Adrenal gland (tissue), 19 donors: ENCODE measurements at places on chromosomes 2 and 18. TPM values are rescaled to one million over a fixed set of nuclear protein-coding genes. Genes with fewer than 3 reads are reported as not detected.
A peak's percentile ranks its signal among the peaks of the same experiment; 100 is the strongest.

The MEP1B gene
- total RNA-seq: not detected

The RNU2-63P gene
- not detected for total RNA-seq

The NAT8 gene
- 0.96 TPM for total RNA-seq

The SP140 gene
- 0.42 TPM for total RNA-seq

The POTEI gene
- not detected for total RNA-seq

The GAL3ST2 gene
- not detected for total RNA-seq

The CDK5R2 gene
- total RNA-seq: not detected

The CNTNAP5 gene
- not detected for total RNA-seq

The TTC21B gene
- total RNA-seq: 14.3 TPM

DNA sequence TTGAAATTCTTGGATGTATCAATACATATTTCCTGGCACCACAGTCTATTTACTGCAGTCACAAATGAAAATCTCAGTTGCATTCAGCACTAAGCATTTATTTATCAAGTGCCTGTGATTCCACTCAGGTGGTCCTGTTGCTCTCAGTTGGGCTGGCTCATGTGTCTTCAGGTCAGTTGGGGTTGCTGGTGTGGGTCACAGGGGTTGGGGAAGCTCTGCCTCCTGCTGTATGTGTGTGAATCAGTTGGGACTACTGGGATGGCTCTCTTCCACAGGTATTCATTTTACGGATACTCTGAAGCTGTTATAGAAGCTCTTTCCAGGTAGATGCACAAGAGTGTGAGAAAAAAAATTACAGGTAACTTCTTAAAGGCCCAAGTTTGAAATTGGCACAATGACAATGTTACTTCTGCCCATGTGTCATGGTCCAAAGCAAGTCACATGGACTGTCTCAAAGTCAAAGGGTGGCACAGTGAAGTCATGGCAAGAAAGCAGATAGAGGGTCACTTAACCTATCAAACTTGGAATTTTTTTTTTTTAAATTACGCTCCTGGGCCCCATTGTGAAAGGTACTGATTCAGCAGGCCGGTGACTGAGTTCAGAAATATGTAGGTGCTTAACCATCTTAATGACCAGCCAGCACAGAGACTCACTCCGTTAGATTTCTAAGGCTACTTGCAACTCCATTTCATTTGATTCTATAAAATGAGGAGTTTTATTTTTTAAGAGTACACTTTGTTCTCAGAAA, 249.2 kb upstream of the GCFC2 start:
- DNase-seq: no peak

- DNase-seq: no peak
Measured at GRCh38 chr18:47485221-47485797, 233.8 kb upstream of the SKOR2 start.

- DNase-seq: no peak
Measured at GRCh38 chr2:238916875-238917590, 69.1 kb downstream of the TWIST2 start.

- DNase-seq: no peak
Measured at GRCh38 chr2:72813841-72814240, 12.0 kb downstream of the EXOC6B start.

- DNase-seq: no peak
Measured at GRCh38 chr2:45923701-45924100, 272.2 kb downstream of the PRKCE start.

GRCh38 chr2:173136599-173136998, 61.0 kb downstream of the MAP3K20 start:
- no peak for DNase-seq

DNA sequence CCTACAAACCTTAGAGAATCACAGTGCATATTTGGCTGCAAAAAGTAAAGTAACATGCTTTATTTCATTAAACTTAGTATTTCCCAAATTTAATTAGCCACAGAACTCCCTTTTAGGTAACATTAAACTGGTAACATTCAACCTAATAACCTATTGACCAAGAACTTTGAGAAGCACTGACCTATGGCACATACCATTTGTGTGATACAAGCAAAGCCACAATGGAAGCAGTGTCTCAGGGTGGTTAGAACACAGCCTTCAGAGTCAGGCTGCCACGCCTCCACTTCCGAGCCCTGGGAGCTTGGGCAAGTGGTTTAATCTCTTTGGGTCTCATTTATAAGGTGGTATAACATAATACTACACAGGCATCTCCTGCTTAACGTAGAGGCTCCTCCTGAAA, 301.4 kb downstream of the PDE11A start:
- no peak for DNase-seq

DNA sequence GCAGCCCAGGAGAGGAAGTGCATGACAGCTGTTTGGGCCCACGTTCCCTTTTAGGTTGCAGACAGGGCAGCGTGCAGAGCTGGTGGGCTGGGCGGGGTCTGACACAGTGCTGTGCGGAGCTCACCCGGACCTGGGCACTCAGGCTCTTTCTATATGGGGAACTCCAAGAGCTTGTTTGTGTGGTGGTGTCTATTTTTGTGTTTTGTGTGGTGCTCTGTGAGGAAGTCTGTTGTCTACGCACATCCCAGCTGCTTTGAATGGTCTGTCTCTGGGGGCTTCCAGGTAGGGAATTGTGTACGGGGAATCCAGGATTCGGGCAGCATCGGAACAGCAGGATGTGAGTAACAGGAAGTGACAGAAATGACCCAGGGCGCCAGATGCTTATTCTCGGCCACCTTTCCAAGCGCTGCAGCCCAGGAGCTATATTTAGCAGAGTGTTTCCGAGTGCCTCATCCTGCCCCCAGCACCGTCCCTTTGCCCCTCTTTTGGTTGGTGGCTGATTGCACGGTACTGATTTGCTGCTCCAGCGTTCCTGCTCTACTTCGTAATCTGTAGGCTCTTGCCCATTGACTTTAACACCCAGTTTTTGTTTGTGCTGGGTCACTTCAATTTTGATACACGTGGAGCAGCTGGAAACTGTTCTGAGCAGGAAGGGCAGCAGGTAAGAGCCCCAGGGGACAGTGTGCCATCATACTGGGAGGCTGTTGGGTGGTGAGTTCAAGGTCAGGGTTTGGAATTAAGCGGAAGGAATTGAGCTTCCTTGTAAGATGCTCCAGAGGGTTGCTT, 64.7 kb downstream of the DGKD start:
- DNase-seq: no peak

DNA sequence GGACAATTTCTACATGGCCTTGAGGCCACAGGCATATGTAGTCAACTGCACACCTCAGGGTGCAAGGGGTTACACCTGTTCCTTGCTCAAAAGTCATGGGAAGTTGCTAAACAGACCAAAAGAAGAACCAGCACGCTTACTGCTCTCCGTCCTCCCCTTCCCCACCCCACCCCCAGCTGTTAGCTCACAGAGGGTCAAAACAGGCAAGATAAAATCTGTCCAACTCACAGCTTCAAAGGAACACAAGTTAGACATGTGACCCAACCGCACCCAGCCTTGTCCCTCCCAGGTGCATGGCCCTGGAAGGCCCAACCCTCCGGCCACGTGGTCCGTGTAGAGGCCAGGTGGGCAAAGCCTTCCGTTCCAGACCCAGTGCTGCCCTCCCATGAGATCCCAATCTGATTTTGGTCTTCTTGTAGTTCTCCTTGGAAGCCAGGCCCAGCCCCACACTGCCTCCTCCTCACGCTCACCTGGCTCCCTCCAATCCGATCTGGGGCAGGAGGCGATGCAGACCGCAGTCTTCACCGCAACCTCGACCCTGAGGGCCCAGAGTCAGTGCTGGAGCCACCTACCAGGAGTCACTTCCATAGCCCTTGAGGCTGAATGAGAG, 14.5 kb upstream of the ASPRV1 start:
- no peak for DNase-seq

- DNase-seq: peak; percentile 46
Measured at GRCh38 chr18:12726774-12727550, 24.1 kb downstream of the PSMG2 start.

- no peak for DNase-seq
Measured at GRCh38 chr2:584863-585823, 92.1 kb downstream of the TMEM18 start.

DNA sequence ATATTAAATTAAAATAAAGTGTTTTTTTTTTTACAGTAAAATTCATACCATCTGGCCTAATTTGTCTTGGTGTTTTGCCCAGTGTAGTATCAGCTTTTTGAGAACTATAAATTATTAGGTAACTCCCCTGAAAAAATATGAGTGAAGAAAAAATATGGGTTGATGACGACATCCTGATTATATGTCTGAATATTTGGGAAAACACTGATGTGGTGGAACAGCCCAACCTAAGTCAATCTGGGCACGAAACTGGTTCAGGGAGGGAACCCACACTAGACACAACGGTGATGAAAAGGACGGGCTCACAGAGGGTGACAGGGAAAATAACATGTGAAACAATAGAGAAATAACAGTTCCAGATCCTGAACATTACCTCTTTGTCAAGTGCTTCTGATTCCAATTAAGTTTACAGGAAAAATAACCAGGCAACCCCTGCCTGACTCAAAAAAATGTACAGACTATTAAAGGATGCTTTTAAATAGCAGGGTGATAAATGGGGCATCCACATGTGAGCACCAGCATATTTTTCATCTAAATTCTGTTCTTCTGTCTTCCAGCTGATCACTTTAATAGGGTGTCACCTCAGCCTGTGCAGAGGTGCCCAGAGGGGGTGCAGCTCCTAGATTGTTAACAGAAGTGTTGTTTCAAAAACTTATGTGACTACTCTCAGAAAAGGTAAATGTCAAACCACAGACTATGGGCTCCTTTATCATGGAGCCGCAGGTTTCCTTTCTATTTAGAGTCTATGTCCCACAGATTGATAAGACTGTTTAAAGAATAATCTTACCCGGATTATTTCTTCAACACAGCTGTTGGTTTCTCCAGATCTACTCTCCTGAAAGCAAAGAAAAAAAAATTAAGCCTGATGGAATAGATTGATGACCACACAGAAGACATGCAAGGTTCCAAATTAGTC, 305.4 kb downstream of the AFF3 start:
- no peak for DNase-seq

DNA sequence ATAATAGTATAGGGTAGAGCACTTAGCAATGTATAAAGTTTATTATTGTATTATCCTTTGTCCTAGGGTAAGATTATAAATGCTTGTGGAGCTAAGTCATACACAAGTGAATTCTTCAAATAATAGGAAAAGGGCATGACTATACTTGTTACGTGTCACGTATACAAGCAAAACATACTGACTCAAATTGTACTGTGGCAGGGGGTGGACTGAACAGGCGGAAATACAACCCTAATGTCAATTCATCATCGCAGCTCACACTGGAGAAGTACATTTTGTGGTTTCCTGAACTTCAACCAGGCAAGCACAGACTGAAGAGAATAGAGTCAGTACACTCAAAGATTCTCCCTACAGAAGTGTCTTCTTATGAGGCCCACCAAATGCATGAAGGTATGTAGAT, 201.0 kb downstream of the MBD2 start:
- no peak for DNase-seq

DNA sequence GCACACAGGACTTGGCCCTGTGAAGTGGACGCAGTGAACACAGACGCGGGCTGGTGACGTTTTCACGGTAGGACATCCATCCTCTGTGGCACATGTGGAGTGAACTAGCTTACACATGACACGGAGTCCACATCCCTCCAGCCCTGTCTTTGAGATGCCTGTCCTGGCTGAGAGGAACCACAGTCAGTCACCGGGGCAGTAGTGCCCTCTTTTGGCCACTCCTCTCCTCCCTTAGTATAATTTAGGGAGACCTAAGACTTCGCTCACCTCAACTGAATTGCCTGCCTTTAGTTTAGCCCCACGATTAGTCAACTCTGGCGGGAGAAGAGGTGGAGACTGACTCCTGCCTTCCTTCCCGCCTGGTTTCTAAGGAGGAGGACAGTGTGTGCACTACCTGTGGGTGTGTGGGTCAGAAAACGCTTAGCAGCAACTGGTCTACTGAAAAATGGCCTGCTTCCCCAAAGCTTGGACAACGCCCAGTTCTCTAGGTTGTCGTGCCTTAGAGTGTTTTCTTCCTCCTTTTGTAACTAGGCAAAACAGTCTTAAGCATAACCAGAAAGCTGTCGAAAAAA, 70.6 kb downstream of the MBP start:
- no peak for DNase-seq

DNA sequence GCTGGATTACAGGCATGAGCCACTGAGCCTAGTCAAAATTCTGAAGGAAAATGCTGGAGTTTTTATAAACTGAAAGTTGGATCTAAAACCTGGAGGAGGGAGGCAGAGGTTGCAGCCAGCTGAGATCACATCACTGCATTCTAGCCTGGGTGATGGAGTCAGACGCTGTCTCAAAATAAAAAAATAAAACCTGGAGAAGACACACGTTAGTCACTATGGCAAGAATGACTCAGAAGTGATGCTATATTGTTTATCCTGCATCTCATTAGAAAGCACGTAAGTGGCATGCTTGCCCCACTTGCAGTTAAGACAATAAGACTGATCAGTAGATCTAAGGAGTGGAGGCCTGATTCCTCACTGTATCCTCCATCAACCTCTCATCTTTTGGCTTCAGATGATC, 106.6 kb upstream of the STON1 start:
- DNase-seq: no peak

DNA sequence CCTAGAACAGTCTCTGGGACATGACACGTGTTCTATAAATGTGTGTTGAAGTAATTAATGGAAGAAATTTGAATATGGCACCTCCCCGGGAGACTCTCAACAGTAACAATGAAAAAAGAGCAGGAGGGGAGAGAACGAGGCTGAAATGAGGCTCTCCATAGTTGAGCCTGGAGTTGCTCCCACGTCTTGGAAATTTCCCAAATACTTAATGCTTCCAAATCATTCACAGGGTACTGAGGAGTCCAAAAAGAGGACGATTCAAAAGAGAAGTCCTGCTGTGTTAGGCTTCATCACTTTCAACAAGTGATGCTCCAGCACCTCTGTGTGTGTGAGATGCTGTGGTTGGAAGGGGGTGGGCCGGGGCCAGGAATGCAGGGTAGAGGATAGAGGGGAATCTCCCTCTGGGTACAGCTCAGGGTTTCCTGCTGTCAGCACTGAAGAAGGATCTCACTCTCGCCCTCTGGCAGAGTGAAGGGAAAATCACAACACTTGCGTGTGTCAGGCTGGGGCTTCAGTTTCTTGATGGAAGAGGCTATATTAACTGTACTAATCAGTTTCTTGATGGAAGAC, 18.1 kb upstream of the ZNF407 start:
- no peak for DNase-seq

DNA sequence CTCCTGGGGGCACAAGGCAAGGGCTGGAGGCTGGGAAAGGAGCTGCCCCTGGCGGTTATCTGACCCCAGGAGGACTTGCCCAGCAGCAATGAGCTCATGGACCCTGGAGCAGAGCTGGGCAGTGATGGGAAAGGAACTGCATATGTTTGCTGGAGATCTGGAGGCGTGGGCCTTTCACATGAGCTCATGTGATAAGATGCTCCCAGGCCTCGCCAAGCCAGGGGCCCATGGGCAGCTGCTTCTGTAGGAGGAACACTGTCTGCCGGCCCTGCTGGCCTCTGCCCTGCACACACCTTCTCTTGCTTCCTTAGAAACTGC, 9.0 kb upstream of the NPPC start:
- no peak for DNase-seq

GRCh38 chr18:68665628-68666027, 49.3 kb downstream of the TMX3 start:
- no peak for DNase-seq

- DNase-seq: no peak
Measured at GRCh38 chr2:232058063-232058877, 96.8 kb downstream of the DIS3L2 start.

GRCh38 chr2:64987956-64988419, 1.2 kb upstream of the SLC1A4 start:
- no peak for DNase-seq
